SJSA1 (cell line): ENCODE measurements at places on chromosomes 2 and 18. TPM values are rescaled to one million over a fixed set of nuclear protein-coding genes. Genes with fewer than 3 reads are reported as not detected.

DNA sequence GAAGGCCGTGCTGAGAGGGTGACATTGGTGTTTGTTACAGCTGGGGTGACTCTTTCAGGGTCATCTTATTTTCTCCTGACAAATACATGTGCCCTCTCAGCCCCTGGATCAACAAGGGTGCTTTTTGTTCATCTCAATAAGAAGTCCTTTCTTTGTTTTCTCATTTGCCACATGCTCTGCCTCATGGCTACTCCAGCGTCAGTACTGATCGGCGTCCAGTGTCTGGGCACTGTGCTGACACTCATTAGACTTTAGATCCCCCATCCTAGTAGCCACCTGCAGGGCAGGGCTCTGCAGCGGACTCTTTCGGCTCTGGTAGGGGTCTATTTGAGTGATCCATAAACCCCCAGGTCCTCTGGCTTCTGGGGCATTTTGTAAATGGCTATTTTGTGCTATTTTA lies 38.4 kb downstream of the NPPC start:
- H3K4me3 ChIP-seq: no peak overlapping the region
- no peaks in the 10 kb centered on the region for H3K36me3 ChIP-seq
- peaks cover 6% of the 10 kb centered on the region; the same call in 1 of the 2 replicates for H3K27me3 ChIP-seq

GALNT1 gene
- total RNA-seq: 117 and 121 TPM in 2 replicates

DNA sequence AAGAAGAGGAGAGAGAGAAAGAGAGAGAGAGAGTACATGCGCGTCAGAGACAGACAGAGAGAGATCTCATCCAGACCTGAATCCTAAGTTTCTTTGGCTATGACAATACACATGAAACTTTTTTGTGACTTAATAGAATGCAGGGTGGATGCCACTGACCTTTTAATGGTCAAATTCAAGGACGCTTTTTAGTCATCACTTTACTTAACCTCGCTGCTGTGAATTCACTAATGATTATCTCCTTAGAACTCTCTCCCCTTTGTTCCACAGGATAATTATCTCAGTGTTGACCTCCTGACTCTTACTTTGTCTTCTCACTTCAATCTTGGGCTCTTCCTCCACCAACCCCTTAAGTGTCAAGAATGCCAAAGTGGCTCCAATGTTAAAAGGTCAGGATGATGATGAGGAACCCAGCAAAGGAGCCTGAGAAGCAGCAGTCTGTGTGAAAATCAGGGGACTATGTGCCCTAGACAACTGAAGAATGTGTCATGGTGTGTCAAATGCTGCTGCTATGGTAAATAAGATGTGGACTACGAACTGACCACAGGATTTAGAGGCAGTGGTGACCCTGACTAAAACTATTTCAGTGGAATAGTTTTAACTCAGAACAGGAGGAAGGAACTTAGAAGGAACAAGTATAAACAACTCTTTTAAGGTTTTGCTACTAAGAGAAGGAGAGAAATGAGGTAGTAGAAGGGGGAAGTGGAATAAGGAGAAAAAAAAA lies 382.1 kb downstream of the ZEB2 start:
- no peak overlapping the region for H3K4me3 ChIP-seq
- no peaks in the 10 kb centered on the region; the same call in 1 of the 2 replicates for H3K27me3 ChIP-seq
- DNase-seq: no peak
- H3K4me1 ChIP-seq: peaks cover 7% of the 10 kb centered on the region
- no peaks in the 10 kb centered on the region for H3K36me3 ChIP-seq

DNA sequence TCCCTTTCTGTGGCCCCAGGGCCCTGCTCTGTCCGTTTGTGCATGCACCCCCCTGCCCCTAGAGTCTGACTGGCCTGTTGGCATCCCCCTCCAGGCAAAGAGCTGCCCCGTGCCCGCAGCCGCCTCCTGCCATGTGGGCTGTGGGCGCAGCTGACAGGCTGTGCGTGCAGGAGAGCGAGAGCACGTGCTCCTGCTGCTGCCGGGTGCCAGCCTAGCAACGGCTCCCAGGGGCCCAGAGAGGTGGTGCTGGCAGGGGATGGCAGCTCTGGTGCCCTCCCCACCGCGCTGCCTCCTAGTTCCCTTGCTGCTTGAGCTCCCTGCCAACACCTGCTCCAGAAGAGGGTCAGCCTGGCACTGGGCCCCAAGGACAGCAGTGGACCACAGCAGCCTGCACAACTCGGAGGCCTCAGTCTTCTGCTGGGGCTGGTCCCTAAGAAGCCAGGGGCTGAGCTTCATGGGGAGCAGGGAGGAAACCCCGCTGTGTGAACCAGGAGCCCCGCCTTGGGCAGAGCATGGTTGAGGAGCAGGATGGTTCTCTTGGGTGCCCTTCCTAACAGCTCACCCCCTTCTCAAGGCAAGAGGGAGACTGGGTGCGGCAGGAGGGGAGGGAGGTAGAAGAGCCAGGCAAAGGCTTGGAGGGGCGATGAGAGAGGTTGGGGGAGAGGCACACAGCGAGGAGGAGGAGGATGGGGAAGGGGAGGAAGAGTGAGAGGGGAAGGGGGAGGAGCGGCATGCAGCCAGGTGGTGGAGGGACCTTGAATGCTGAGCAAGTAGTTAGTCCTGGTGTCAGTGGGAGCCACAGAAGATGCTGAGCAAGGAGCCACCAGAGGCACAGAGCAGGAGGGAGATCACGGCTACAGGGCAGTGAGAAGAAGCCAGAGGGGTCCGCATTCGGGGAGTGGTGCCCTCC lies 23.8 kb upstream of the PTMA start:
- H3K4me1 ChIP-seq: peaks cover 24% of the 10 kb centered on the region
- H3K36me3 ChIP-seq: no peaks in the 10 kb centered on the region
- DNase-seq: no peak
- no peak overlapping the region for H3K4me3 ChIP-seq
- no peaks in the 10 kb centered on the region for H3K27me3 ChIP-seq

DNA sequence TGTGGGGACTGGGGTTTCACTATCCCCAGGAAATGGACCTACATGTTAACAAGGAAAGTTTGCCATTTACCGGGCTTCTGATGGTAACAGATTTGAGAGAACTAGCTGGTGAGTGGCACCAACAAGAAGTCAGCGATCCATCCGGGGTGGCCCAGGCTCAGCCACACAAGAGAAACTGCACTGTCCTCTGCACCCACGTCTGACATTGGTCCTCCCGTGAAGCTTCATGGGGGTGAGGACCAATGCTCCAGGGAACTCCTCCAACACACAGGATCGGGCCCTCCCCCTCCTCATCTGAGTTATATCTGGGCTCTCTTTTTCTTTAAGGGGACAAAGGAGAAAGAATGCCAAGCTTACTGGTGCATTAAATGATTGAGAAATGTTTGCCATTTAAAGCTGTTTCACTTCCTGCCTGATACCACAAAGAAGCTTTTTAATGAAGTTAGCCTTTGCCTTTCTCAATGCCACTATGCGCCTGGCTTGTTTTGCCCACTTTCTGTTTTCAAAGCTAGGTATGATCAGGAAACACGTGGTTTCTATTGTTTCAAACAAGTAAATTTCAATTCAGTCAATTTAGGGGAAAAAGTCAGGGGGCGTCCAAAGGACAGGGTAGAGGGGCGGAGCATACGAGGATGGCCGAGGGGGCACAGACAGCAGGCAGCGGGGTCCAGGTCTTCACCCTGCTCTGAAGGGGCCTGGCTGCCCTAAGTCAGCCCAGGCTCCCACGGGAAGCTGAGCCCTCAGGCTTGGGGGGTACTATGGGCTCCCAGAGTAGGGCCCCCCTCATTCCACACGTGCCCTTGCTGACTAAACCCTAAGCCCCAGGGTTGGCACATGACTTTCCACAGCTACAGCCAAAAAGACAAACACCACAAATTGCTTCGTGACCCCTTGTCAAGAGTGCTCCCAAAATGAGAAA lies 204.0 kb upstream of the ID2 start:
- no peaks in the 10 kb centered on the region for H3K36me3 ChIP-seq
- H3K4me1 ChIP-seq: no peaks in the 10 kb centered on the region
- no peaks in the 10 kb centered on the region for H3K27me3 ChIP-seq
- no peak overlapping the region for H3K27ac ChIP-seq

- H3K27me3 ChIP-seq: peaks cover 7% of the 10 kb centered on the region
- no peaks in the 10 kb centered on the region for H3K36me3 ChIP-seq
- no peak overlapping the region for H3K27ac ChIP-seq
Observed at GRCh38 chr2:112170495-112170894, 32.3 kb downstream of the FBLN7 start.

GRCh38 chr2:851078-851477 lies 99.6 kb upstream of the SNTG2 start:
- no peaks in the 10 kb centered on the region for H3K36me3 ChIP-seq
- peaks cover 7% of the 10 kb centered on the region for H3K4me1 ChIP-seq
- H3K27me3 ChIP-seq: no peaks in the 10 kb centered on the region
- no peak overlapping the region for H3K27ac ChIP-seq
- DNase-seq: no peak

ADRA2B gene
- total RNA-seq: not detected in 2 replicates

MERTK gene
- total RNA-seq: not detected in 2 replicates

- H3K4me3 ChIP-seq: no peak overlapping the region
- no peak for DNase-seq
- peaks cover 4% of the 10 kb centered on the region for H3K27me3 ChIP-seq
- no peak overlapping the region for H3K27ac ChIP-seq
- no peaks in the 10 kb centered on the region for H3K36me3 ChIP-seq
Observed at GRCh38 chr2:71282493-71282892, 49.1 kb upstream of the ZNF638 start.

DNA sequence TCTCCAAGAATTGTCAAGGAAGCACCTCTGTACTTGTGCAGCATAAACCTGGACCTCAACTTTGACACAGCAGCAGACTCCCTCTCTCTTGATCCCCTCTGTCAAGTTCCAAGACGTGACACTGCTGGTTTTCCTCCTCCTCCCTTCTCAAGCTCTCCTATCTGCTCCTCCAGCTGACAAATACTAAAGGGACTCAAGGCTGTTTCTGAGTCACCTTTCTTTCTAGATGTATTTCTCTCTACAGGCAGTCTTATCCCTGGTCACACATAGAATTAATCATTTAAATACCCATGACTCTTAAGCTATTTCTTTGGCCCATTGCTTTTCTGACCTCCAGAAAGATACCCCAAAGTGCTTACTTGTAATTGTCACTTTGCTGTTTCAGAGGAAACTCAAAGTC lies 53.5 kb downstream of the SEPTIN10 start:
- H3K4me1 ChIP-seq: peaks cover 26% of the 10 kb centered on the region
- H3K27ac ChIP-seq: no peak overlapping the region
- no peak overlapping the region for H3K4me3 ChIP-seq
- no peaks in the 10 kb centered on the region for H3K27me3 ChIP-seq
- H3K36me3 ChIP-seq: peaks cover 70% of the 10 kb centered on the region
- DNase-seq: no peak

- H3K36me3 ChIP-seq: no peaks in the 10 kb centered on the region
- no peak overlapping the region for H3K27ac ChIP-seq
- H3K4me3 ChIP-seq: no peak overlapping the region
- peaks cover 16% of the 10 kb centered on the region for H3K27me3 ChIP-seq
- no peak for DNase-seq
Observed at GRCh38 chr2:121888189-121888557, 132.7 kb downstream of the TSN start.

DNER gene
- total RNA-seq: 0.05 TPM in 1 of 2 replicates, not detected in the other

GRCh38 chr2:201890453-201890852 lies 84.1 kb downstream of the CDK15 start:
- no peak overlapping the region for H3K4me3 ChIP-seq
- peaks cover 46% of the 10 kb centered on the region for H3K4me1 ChIP-seq
- H3K36me3 ChIP-seq: no peaks in the 10 kb centered on the region

DNA sequence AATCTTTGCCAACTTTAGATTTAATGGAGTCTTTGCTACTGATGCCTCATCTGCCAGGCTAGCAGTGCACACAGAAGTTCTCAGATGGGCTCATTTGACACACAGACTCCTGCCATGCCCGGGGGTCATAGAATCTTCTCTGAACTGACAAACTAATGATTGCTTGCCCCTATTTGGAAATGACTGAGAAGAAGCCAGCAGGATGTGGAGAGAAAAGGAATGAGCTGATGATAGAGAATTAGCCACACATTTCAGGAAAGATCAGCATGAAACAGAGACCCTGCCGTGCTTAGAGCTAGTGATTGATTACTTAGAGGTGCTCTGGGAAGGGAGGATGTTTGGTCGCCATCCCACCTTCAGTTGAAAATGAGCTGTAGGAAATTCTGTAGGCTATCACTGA lies 178.5 kb downstream of the TPGS2 start:
- H3K27me3 ChIP-seq: 0 out of 2 replicates have a peak, but pooled peaks cover 5% of the 10 kb centered on the region
- no peak for DNase-seq
- no peaks in the 10 kb centered on the region for H3K4me1 ChIP-seq
- no peak overlapping the region for H3K27ac ChIP-seq

GRCh38 chr2:219476652-219477151 lies 22.0 kb upstream of the GMPPA start:
- no peak for DNase-seq
- no peaks in the 10 kb centered on the region for H3K4me1 ChIP-seq
- no peak overlapping the region for H3K27ac ChIP-seq
- no peaks in the 10 kb centered on the region for H3K36me3 ChIP-seq

DNA sequence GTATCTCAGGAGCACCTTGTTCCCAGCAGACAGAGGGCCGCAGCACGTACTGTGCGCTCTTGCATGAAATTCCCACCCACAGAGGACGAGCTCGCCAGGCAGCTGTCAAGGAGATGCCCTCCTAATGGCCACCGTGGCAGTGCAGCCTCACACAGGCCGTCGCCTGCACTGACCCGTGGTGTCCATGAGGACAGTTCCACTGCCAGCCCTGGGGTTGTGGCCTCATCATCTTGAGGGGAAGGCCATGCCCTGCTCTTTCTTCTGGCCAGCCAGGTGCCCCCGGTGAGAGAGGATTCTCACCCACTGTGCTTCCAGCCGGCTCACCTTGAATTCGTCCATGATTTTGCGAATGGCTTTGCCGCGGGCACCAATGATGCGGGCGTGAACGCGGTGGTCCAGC lies 42.0 kb downstream of the ANO7 start:
- no peak overlapping the region for H3K4me3 ChIP-seq
- DNase-seq: no peak
- no peak overlapping the region for H3K27ac ChIP-seq
- no peaks in the 10 kb centered on the region for H3K4me1 ChIP-seq
- no peaks in the 10 kb centered on the region for H3K27me3 ChIP-seq
